ENCODE measurements at places on chromosomes 3 and 15.

DNA sequence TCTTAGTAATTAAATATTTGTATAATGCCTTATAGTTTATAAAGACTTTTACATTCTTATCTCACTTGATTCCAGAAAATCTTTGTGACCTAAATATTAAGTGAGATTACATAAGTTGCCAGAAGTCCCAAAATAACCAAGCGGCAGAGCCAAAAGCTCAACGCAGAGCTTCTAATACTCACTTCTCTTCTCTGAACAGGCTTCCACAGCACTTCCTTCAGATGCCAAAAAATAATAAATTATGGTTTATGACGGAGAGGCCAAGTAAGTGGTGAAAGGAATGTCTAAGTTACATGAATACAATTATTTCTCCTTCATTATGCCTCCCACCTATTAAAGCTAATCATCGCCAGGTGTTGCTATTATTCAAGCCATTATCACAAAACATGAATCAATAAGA lies 110.3 kb downstream of the GBE1 start:
- DNase-seq: no peak

DNA sequence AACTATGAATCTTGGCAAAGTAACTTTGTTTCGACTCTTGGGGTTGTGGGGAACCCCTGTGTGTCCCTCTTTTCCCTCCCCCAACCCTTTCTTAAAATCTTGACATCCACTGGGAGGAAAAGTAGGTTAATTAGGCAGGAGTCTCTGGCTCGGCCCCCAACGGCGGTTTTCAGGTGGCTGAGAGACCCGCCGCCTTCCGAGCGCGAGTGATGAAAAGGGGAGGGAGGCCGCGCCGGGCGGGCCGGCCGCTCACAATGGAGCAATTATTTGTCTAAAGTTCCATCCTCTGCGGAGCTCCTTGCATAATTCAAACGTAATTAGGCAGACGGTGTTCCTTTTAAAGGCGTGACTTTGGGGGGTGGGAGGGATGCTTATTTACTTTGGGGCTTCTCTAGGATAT lies 51.7 kb downstream of the ZIC4 start:
- no peak for DNase-seq

GRCh38 chr15:68252925-68253534 lies 23.5 kb upstream of the CLN6 start:
- no peak for DNase-seq

- no peak for DNase-seq
Measured at GRCh38 chr3:106168962-106169750, 300.3 kb upstream of the CBLB start.

DNA sequence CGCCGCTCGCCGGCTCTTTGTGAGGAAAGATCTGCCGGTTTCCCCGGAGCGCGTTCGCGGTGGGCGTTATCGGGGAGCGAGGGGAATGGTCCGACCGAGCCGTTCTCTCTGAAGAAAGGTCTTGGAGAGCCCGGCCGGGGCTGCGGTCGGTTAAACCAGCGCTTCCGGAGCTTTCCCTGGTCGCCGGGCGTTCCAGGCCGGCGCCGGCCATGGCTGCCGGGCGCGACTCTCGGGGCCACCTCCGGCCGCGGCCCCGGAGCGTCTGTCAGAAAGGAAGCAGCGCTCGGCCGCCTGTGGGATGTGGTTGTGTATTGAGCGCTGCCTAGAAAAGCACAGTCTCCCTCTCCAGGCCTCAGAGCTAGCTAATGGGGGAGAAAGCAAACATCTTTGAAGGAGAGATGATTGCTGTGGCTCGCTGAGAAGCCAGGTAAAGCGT lies 731 bp downstream of the FYTTD1 start:
- peak; percentile 69 for DNase-seq

DNA sequence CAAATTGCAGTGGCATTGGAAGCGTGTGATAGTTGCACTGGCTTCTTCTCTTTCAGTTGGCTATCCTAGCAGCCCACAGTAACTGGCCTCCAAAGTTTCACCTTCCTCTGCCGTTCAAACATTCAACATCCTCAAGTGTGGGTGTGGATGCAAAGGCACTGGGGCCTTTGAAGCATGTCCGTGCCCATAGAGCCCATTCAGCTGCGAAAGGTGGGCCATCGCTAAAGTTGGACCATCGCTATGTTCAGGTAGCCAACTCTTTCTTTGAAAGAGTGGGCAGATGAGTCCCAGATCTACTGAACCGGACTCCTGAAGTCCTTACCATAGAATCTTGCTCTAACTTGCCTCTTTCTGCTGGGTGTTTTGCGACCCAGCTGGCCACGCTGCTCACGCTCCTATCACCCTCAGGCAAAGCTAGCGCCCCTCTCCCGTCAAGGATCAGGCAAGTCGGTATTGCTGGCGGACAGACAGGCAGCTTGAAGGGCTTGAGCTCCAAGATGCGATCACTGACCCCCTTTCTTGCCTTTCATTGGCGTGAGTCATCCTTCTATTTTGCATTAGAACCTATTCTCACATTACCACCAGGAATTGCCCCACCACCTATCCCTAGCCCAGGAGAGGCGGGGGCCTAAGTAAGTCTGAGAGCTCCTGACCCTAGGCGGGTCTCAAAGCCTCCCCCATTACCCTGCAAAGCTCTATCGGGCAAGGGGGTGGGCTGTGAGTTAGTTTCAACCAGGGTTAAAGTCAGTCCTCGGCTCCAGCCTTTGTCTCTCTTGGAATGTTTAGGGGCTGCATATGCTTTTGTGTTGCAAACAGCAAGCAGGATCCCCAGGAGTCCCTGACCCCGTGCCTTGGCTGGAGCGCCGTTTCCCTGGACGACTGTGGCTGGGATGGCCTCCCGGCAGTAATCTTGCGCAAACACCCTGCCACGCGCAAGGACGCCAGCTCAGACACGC lies 28.7 kb downstream of the ZIC4 start:
- no peak for DNase-seq

DNA sequence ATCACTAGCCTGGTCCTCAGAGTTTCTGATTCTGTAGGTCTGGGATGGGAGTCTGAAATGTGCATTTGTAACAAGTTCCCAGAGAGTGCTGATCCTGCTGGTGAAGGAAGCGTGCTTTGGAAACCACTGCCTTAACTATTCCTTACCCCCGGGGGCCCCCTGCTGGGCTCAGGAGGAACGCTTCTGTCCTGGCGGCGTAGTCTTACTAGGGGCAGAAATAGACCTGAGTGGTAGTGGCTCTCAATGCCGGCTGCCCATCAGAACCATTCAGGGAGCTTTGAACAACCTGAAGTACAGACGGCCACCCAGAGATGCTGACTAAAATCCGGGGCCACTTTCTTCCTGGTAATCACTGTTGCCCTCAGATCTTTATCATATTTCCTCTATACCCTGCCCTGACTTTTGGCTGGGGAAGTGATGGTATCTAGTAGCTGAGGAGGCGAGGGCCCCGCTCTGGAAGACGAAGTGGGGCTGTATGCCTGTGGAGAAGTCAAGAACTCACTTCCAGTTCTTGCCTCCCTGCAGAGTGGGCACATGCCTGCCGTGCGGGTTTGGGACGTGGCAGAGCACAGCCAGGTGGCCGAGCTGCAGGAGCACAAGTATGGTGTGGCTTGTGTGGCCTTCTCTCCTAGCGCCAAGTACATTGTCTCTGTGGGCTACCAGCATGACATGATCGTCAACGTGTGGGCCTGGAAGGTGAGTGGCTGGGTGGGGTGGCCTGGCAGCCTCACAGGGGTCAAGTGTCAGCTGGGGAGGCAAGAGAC lies 16.3 kb upstream of the JMJD7 start:
- peak; percentile 87 for DNase-seq

- DNase-seq: no peak
Measured at GRCh38 chr3:102092617-102093466, 243.5 kb downstream of the NFKBIZ start.

GRCh38 chr15:25407950-25408349 lies 30.9 kb downstream of the UBE3A start:
- no peak for DNase-seq

GRCh38 chr3:127820221-127820825 lies 2.0 kb downstream of the MGLL start:
- no peak for DNase-seq
